ENCODE measurements at places on chromosomes 5 and 9.

DNA sequence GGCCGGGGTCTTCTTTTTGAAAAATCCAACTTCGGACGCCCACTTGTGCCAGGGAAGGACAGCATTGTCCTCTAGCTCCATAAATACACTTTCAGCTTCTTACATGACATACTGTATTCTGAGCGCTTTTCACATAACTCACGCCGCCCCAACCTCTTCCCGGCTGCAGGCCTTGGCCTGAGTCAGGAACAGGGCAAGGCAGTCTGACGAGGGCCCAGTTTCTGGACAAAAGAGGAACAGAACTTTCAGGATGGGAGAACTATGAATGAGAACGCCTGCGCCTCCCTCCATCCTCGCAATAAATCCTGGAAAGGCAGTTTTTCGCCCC lies 650 bp downstream of the DCTN4 start:
- no peak for DNase-seq

GRCh38 chr9:16727452-16728136 lies 142.9 kb downstream of the BNC2 start:
- DNase-seq = no peak

- no peak for DNase-seq
Observed at GRCh38 chr5:155926031-155926430, 400.9 kb upstream of the SGCD start.

DNA sequence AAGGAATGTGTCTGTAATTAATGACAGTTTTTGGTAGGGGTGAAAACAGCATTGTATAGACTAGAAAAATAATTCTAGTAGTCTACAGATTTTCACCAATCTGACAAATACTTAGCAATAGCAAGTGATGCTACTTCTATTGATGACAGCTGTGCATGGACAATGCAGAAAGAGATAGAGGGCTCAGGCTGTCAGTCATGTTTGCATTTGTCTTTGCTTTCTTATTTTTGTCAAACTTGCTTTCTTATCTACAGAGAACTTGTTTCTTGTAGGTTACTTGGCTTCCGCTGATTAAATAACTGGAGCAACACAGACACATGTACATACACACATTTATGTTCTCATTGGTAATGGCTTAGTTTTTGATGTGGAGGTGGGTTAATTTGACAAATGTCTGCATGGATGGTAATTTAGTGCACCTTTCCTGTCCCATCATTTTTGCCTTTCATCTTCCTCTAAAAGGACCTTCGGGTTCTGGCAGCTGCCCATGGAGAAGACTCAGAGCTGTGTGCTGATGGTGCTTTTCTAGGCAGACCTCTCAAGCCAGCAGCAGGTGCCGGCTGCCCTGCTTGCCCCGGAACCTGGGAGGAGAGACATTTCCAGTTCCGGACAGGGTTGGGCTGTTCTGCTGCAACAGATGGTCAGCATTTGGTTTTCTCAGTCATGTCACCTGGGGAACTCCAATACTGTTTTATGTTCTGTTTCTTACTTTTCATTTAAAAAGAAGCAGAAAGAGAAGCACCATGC lies 28.8 kb downstream of the CAMK4 start:
- DNase-seq = no peak

DNA sequence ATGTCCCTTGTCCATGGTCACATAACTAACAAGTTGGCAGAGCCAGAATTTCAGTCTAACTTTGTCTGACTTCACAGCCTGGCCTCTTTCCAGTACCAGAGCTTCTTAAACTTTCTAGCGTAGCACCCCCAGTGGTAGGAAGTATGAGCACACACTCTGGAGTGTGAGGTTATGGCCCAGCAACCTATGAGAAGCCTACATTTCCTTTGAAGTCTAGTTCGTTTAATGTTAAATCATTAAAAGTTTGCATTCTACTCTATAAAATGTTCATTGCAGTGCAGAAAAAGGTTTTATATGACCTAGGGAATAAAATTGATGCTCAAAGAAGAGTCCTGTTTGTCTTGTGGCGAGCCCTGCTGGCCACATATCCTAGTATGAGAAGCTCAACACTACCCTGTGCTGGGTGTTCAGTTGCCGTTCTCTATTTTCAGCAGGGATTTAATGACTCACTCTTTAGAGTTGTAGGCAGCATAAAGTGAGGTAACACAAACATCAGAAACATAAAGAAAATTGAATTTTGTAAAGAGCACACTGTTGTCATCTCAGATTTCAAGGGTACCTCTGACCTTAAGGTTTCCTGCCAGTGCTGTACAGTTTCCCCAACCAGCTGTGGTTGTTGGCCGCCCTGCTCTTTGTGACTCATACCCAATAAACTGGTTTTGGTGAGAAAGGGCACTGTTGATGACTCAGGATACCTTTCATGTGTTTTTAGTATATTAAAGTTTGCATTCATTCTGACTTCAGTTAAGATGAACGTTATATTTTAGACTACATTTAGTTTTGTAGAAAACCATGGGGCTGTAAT lies 14.3 kb downstream of the MCCC2 start:
- DNase-seq = peak; percentile 65

DNA sequence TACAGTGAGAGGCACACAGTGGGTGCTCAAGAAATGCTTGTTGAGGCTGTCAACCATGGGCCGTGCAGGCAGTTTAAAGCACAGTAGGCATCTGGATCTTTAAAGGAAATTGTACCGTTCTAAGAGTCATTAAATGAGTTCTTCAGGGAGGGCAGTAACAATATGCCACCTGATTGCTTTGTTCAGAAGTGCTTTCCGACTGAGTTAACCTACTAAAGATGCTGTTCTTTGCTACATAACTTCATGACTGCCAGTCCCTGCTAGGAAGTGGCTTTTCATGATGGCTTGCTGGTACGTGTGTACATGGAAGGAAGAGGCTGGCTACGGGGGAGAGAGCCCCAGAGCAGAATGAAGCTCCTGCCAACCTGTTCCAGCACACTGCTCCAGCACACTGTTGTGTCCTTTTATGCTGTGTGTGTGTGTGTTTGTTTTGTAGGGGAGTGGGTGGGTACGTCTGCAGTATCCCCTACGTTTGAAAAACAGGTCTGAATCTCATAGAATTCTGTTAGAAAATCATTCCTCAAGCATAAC lies 41.9 kb upstream of the PPP2R2B start:
- DNase-seq = no peak

DNA sequence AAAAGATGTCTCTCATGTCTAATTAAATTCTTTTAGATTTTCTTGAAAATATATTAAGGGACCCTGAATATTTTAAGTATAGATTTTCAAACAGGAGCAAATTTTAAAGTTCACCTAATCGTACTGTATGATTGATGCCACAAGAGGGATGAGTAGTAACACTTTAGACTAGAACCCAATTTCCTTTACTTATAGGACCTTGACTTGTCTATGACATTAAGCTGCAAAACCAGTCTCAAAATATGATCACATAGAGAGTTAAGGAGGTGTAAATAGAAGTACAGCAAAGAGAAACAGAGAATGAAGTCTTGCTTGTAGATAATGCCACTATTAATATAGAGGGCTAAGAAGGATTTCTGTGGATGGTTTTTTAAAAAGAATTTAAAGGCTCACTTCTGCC lies 312.9 kb upstream of the PRR16 start:
- no peak for DNase-seq

DNA sequence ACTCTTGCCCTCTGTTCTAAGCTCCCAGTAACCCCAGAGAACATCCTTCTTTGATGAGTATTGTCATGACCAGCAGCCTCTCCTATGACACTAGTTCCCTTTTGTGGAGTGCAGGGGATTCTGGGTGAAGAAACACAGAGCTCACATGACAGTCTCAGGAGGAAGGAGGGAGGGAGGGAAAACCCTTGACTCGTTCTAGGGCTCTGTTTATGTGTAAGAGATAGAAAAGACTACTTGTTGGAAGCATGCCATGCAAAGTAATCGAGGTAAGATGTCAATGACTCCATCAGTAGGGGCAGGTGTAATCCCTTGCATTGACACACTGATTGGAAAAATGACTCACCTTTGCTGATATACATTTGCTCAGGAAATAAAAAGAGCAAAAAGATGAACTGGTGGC lies 190.2 kb upstream of the ELL2 start:
- no peak for DNase-seq

GRCh38 chr5:68447136-68447929 lies 231.8 kb downstream of the PIK3R1 start:
- no peak for DNase-seq

- DNase-seq = no peak
Observed at GRCh38 chr9:90834828-90835595, 33.4 kb downstream of the SYK start.

DNA sequence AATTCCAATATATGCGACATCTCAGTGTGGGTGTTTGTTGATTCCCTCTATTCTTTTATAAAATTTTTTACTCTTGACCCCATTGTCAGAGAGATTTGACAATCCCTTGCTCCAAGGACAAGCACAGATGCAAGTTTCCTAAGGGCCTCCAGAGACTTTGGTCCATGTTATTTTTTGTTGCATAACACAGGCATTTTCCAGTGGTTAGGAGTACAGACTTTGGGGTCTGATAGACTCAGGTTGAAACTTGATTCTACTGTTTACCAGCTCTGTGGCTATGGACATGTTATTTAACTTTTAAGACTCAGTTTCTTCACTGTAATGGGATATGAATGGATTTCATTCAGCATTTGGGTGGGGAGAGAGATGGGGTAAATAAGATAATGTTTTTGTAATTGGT lies 361.3 kb downstream of the ENC1 start:
- no peak for DNase-seq

DNA sequence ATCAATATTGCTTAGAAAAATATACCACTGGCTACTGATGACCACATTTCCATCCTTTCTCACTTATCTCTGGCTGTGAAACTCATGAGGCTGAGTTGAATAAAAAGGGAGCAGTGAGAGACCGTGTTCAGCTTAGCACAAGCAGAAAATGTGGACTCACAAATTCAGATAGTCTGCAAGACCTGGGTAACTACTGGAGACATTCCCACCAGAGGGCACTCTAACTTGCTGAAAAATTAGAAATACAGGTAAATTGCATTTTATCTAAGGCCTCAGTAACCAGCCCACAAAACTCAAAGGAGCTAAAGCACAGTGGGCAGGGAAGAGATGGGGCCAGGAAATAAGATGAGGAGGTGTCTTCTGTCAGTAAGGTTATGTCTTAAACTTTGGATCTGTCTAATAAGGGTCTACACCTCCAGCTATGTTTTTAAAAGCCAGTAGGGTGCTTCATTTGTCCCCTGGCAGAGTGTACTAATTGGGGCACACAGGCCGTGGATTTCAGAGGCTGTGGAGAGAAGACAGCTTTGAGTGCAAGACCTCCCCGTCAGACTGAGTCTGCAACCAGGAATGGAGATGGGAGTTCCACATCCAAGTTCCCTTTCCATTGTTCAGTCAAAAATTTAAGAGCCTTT lies 8.7 kb upstream of the NDUFB6 start:
- DNase-seq = no peak

DNA sequence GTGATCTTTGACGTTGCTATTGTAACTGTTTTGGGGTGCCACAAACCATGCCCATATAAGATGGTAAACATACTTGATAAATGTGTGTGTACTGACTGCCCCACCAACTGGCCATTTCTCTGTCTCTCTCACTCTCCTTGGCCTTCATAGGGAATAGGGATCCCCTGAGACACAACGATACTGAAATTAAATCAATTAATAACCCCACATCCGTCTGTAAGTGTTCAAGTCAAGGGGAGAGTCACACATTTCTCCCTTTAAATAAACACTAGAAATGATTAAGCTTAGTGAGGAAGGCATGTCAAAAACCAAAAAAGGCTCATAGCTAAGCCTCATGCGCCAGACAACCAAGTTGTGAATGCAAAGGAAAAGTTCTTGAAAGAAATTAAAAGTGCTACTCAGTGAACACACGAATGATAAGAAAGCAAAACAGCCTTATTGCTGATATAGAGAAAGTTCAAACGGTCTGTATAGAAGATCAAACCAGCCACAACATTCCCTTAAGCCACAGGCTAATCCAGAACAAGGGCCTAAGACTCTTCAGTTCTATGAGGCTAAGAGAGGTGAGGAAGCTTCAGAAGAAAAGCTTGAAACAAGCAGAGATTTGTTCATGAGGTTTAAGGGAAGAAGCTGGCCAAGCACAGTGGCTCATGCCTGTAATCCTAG lies 111.1 kb downstream of the UGCG start:
- DNase-seq = no peak

GRCh38 chr5:82364497-82364896 lies 86.3 kb upstream of the RPS23 start:
- DNase-seq = no peak

GRCh38 chr5:99239826-99240360 lies 311.1 kb upstream of the CHD1 start:
- DNase-seq = no peak

- DNase-seq = no peak
Observed at GRCh38 chr9:120571443-120572257, 8.3 kb downstream of the CDK5RAP2 start.
